ENCODE measurements at places on chromosomes 4 and X. TPM values are rescaled to one million over a fixed set of nuclear protein-coding genes. Genes with fewer than 3 reads are reported as not detected.

MEPE gene
- total RNA-seq: not detected

TBX22 gene
- not detected for total RNA-seq

IL1RAPL1 gene
- not detected for total RNA-seq

CENPVL1 gene
- total RNA-seq: not detected

DCAF8L2 gene
- total RNA-seq: not detected

PCDH7 gene
- total RNA-seq: 0.07 TPM

ESX1 gene
- total RNA-seq: not detected

IL2RG gene
- total RNA-seq: not detected

GNRHR gene
- total RNA-seq: not detected

PPARGC1A gene
- 0.12 TPM for total RNA-seq

CRMP1 gene
- total RNA-seq: 4.0 TPM

MTNR1A gene
- total RNA-seq: 0.43 TPM

ARMCX1 gene
- total RNA-seq: 0.48 TPM

GRIA2 gene
- total RNA-seq: not detected

MSX1 gene
- total RNA-seq: 8.6 TPM

LANCL3 gene
- total RNA-seq: not detected

ZFP42 gene
- total RNA-seq: not detected

RASL11B gene
- total RNA-seq: 0.08 TPM

EDA2R gene
- 12.2 TPM for total RNA-seq

KLHL4 gene
- 5.8 TPM for total RNA-seq

PAGE2B gene
- total RNA-seq: not detected

ADH1C gene
- not detected for total RNA-seq

RNF150 gene
- total RNA-seq: 0.25 TPM

GPC4 gene
- total RNA-seq: 0.02 TPM

LONRF3 gene
- 3.4 TPM for total RNA-seq

EFHC2 gene
- 0.38 TPM for total RNA-seq

GPR34 gene
- total RNA-seq: 0.09 TPM

GAGE12J gene
- total RNA-seq: not detected

DCHS2 gene
- not detected for total RNA-seq

EDA gene
- total RNA-seq: 0.60 TPM

ETDA gene
- total RNA-seq: not detected

IL2 gene
- total RNA-seq: not detected

RIPPLY1 gene
- 0.12 TPM for total RNA-seq

TMEM255A gene
- 0.33 TPM for total RNA-seq

PAGE2 gene
- not detected for total RNA-seq

FAAH2 gene
- 0.06 TPM for total RNA-seq

KCNE5 gene
- total RNA-seq: 0.20 TPM

EMCN gene
- not detected for total RNA-seq

YY2 gene
- total RNA-seq: 2.2 TPM

ETDB gene
- not detected for total RNA-seq

ARMCX2 gene
- 0.05 TPM for total RNA-seq

TLR10 gene
- total RNA-seq: 0.03 TPM

SRPX gene
- 8.9 TPM for total RNA-seq

TECRL gene
- total RNA-seq: not detected

SPANXA2 gene
- 0.20 TPM for total RNA-seq

TSPAN6 gene
- total RNA-seq: 41.5 TPM

Measured in A549 treated with Hydrocortisone at 1 μM for 4 hours (cell line).